ENCODE measurements at places on chromosomes 16 and 17.

- DNase-seq, result no peak
These were observed 44.6 kb upstream of the MAP3K14 start for GRCh38 chr17:45361451-45361850.

GRCh38 chr17:80990921-80991644 is 558 bp upstream of the CHMP6 start:
- DNase-seq, result no peak

DNA sequence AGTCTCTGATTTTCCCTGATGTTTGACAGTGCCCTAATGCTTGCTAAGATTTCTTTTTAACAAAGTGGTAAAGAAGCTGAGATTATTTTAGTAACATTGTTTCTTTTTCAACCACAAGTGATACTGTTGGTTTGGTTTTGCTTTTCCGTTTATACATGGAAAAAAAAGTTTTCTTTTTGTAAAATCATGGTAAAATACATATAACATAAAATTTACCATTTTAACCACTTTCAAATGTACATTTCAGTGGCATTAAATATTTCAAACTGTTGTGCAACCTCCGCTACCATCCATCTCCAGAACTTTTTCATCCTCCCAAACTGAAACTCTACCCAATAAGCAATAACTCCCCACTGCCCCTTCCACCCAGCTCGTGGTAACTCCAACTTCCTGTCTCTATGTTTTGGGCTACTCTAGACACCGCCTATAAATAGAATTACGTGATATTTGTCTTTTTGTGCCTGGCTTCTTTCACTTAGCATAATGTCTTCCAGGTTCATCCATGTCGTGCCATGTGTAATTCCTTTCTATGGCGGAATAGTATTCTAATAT is 4.6 kb downstream of the CIITA start:
- DNase-seq, result no peak

- DNase-seq, result no peak
These were observed 6.1 kb upstream of the C17orf107 start for GRCh38 chr17:4893272-4893671.

DNA sequence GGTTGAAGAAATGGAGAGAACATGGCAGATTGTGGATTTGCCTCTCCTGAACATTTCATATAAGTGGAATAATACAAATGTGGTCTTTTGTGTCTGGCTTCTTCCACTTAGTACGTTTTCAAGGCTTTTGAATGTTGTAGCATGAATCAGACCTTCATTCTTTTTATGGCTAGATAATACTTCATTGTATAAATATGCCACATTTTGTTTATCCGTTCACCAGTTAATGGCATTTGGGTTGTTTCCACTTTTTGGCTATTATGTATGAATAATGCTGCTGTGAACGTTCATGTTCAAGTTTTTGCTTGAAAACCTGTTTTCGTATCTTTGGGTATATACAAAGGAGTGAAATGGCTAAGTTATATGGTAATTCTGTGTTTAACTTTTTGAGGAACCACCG is 130.4 kb downstream of the TANC2 start:
- no peak for DNase-seq

DNA sequence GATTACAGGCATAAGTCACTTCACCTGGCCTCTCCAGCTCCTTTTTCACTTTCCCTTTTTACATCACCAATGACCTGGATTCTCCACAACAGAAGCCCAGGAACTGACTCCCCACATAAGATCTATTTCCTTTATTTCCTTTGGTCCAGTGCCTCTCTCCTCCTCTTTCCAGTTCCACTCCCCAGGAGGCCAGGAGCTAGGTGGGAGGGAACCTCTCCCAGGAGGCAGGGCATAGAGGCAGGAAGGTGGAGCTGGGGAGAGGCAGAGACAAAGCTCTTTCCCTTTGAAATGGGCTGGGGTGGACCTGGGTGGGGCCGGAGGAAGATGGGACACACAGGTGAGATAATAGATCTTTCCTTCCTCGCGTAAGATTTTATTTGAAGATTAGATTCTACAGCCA is 318.3 kb upstream of the TNRC6C start:
- DNase-seq, result no peak

DNA sequence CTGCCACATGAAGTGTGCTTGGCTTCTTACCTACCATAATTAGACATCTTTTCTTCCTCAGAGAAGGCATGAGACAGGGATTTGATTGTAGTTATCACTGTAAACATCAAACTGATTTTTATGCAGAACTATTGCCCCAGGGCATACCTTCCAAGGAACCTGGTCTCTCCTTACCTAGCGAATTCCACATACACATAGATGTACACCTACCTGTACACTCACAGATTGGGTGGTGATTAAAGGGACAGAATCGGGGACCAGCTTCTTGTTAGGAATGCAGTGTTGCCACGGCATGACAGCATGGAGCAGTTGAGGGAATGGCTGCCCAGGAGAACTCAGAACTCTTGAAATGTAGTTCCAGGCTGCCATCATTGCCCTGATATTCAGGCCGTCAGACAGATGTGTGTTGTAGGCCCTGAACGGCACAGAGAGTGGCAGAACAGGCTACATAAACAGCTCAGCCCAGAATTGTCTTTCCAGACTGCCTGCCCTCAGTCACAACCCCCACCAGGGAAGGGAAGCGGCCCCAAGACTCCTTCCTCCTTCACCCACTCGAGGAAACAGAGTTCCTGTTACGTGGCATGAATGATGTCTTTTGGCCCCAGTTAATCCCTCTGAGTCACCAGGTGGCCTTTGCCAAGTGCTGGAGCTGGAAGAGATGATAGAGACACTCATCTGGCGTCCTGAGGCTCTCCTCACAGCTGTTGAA is 17.8 kb upstream of the NAGLU start:
- DNase-seq, result no peak

GRCh38 chr17:69346766-69347165 is 19.8 kb upstream of the ABCA5 start:
- no peak for DNase-seq

GRCh38 chr16:79647586-79647985 is 47.0 kb upstream of the MAF start:
- DNase-seq, result no peak

GRCh38 chr17:15981646-15982580 is 17.6 kb downstream of the ZSWIM7 start:
- DNase-seq, result no peak

- no peak for DNase-seq
These were observed 22.9 kb downstream of the MYO18A start for GRCh38 chr17:29157310-29157709.

DNA sequence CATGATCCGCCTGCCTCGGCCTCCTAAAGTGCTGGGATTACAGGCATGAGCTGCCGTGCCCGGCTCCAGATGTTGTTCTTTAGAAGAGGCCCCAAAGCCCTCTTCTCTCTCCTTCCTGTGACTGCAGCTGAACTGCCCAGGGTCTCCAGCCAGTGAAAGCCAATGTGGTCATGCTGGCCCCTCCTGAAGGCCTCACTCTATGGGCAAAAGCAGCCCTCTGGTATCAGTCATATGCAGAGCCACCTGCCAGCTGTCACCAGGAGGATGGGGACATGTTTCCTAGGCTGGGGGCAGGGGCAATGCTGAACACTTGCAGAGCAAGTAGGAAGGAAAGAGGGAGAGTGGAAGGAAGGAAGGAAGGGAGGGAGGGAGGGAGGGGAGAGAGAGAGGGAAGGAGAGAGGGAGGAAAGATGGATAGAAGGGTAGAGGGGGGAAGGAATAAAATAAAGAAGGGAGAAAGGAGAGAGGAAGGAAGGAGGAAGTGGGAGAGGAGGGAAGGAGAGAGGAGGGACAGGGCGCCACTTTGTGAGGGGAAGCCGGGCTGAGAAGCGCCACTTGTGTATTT is 36.0 kb downstream of the SOCS3 start:
- no peak for DNase-seq

GRCh38 chr17:3773511-3773910 is 27.5 kb downstream of the ITGAE start:
- DNase-seq, result no peak

- DNase-seq, result no peak
These were observed 4.8 kb downstream of the MLYCD start for GRCh38 chr16:83903751-83904150.

GRCh38 chr17:34974179-34974578 is 6.1 kb upstream of the LIG3 start:
- DNase-seq, result no peak

DNA sequence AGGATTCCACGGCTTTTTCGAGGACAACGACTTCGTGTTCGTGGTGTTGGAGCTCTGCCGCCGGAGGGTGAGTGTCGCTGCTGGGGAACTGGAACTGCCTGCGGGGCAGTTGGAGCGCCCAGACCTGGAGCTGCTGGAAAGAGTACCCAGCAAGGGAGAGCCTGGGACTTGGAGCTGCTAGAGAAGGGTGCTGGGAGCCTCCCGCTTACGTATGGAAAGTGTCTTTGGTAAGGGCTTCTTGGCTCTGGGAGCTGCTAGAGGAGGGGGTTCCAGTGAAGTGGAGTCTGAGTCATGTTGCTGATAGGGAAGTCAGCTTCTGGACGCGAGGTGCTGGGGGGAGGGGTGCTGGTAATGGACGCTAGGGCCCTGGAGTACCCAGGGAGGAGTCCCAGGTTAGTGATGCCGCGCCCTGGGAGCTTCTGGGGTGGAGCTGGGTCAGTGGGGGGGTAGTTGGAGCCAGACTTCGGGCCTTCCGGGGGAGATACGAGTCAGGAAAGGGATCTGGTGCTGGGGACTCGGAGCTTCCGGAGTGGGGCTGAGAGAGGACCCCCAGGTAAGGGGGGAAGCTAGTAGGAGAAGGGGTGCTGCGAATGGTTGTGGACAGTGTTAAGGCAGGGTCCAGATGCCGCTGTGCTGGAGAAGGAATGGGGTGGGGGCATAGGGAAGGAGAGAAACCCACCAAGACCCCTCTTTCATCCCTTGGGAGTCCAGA is 741 bp downstream of the PLK1 start:
- DNase-seq, result no peak

GRCh38 chr16:76108460-76108859 is 168.7 kb upstream of the CNTNAP4 start:
- no peak for DNase-seq

GRCh38 chr17:70308618-70309017 is 139.3 kb downstream of the KCNJ2 start:
- DNase-seq, result no peak

DNA sequence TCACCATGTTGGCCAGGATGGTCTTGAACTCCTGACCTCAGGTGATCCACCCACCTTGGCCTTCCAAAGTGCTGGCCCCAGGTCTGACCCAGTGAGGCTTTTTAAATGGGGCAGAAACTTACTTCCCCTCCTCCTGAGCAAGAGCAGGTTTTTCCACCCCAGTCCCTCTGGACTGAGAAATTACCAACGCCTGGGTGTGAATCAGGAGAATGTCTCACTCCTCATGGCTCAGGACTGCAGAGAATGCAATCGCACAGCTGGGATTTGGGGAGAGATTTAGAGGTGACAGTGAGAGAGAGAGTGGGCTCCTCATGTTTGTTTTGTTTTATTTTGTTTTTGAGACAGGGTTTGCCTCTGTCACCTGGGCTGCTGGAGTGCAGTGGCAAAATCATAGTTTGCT is 203.6 kb downstream of the RAB11FIP4 start:
- DNase-seq, result no peak

DNA sequence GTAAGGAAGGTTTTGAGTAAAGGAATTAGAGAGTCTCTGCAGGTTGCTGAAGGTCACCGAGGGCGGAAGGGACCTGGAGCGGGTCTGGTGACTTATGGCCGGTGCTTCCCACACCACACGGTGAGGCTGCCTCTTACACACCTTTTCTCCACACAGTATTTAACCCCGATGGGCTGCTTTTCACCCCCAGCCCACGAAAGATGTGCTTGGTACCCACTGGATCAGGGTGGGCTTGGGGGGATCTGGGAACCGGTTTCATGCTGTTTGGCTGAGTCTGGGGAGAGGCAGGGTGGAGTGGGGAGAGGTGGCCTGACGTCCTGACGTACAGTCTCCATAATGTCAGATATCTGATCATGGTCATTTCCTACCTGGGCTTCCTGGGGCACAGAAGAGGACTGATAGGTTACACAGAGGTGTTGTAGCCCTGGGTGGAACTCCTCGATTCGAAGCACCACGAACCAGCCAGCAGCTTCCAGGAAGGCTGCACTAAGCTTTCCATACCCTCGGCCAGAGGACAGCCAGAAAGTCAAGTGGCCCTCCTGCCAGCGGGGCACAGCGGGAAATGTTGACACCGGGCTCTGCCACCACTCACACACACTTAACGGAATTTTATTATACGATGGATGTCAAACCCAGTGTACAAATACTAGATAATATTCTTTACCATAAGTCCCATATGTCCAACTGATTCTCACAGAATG is 34.0 kb downstream of the OR1D5 start:
- DNase-seq, result no peak

DNA sequence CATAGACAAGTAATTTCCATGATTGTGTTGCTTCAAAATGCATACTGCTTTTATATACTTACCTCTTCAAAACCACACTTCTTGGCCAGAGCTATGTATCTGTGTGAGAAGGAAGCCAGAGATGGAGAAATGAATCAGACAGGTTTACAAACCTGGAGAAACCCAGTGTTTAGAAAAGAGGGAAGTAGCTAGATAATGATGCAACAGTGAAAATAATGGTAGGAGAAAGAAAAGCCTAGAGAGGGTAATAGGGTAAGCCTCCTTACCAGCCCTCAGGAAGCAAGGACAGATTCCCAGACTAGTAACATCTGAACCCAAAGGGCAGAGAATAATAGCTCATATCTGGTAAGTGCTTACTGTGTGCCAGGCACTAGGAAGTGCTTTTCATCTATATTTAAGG is 250.3 kb upstream of the CDH11 start:
- DNase-seq, result no peak

DNA sequence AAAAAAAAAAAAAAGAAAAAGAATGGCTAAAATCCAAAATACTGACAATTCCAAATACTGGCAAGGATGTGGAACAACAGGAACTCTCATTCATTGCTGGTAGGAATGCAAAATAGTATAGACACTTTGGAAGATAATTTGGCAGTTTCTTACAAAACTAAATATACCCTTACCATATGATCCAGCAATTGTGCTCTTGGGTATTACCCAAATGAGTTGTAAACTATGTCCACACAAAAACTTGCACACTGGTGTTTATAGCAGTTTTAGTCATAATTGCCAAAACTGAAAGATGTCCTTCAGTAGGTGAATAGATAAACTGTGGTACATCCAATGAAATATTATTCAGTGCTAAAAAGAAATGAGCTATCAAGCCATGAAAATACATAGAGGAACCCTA is 8.5 kb upstream of the MEIOC start:
- no peak for DNase-seq

DNA sequence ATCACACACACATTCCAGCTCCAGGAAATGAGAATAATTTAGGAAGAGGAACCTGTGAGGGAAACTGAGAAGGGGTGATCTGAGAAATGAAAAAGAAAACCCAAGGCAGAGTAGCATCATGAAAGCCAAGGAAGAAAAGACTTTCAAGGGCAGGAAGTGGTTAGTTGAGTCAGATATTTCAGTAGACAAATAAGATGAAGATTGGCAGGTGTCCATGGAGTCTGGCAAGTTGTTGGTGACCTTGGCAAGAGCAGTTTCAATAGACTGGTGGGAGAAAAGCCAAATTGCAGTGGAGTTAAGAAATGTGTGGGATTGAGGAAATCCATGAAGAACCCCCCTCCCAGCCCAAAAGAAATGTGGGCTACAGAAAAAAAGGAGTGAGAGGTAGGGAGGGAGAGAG is 10.7 kb downstream of the GNAO1 start:
- DNase-seq, result no peak

GRCh38 chr16:19824216-19824615 is 60.4 kb downstream of the GPRC5B start:
- no peak for DNase-seq

- no peak for DNase-seq
These were observed 45.2 kb upstream of the LGALS9 start for GRCh38 chr17:27585792-27586191.

All from activated CD4-positive, CD25-positive, alpha-beta regulatory T cell (primary cell).